NCI-H1092 (cell line): ENCODE measurements at places on chromosomes 16 and 17.

- no peak for DNase-seq
Observed at GRCh38 chr16:89584768-89585549, 9.4 kb downstream of the CPNE7 start.

DNA sequence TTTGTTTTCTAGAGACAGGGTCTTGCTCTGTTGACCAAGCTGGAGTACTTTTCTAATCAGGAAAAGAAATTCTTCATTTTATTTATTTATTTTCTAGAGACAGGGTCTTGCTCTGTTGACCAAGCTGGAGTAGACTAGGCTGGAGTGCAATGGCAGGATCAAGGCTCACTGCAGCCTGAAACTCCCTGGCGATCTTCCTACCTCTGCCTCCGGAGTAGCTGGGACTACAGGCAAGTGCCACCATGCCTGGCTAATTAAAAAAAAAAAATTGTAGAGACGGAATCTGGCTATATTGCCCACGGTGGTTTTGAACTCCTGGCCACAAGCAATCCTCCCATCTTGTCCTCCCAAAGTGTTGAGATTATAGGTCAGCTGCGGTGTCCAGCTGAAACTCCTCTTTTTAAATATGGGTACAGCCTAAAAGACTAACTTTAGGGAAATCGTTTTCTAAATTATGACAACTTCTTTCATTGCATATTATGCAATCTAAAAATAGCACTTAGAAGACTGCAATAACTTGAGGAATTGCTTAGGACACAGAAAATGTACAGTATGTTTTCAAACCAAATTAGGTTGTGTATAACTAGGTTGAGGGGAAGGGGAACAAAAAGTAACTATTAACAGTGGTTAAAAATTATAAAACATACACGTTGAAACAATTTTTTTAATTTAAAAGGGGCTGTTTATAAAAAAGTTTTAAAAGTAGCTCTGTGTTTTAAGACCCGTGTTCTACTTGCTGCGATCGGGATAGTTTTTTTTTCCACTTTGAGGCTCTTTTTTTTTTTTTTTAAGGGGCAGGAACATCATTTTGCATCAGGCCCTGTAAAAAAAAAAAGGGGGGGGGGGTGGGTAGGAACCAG is 4.7 kb downstream of the PRAC1 start:
- DNase-seq, result no peak

GRCh38 chr16:89200124-89200849 is at the start of gene SLC22A31:
Gene SLC22A31 (minus strand): TSS chr16:89200537. CDS start chr16:89200501, 36 bp downstream.
- DNase-seq, result no peak

- no peak for DNase-seq
Observed at GRCh38 chr16:64742455-64743223, 379.2 kb downstream of the CDH11 start.

- DNase-seq, result no peak
Observed at GRCh38 chr17:7884581-7885366, 3.8 kb upstream of the CHD3 start.

DNA sequence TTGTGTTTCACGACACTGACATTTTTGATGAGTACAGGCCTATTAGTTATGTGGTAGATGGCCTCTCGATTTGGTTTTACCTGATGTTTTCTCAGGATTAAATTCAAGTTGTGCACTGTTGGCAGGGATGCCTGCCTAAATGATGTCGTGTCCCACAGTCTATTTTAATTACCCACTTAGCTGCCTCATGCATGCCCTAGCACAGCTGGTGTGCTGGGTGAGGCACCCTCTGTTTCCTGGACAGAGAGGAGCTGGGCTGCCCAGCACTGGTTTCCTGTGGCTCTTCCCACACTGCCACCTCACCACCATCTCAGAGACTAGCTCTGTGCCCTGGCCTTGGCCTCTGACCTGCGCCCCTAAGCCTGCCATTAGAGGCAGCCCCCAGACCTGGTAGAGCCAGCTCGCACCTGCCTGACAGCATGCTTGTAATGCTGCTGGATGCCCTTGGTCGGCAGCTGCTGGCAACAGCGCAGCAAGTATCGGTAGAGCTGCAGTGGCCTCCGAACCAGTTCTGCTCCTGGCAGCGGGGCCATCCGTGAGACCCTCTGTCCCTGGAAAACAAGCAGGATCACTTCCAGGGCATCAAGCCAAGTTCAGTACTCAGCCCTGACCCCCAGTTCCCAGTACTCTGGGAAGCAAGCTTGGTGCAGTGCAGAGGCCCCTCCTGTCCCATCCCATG is 10.9 kb downstream of the LYRM9 start:
- DNase-seq, result no peak

GRCh38 chr16:83768986-83769385 is 38.8 kb upstream of the HSBP1 start:
- DNase-seq, result no peak

DNA sequence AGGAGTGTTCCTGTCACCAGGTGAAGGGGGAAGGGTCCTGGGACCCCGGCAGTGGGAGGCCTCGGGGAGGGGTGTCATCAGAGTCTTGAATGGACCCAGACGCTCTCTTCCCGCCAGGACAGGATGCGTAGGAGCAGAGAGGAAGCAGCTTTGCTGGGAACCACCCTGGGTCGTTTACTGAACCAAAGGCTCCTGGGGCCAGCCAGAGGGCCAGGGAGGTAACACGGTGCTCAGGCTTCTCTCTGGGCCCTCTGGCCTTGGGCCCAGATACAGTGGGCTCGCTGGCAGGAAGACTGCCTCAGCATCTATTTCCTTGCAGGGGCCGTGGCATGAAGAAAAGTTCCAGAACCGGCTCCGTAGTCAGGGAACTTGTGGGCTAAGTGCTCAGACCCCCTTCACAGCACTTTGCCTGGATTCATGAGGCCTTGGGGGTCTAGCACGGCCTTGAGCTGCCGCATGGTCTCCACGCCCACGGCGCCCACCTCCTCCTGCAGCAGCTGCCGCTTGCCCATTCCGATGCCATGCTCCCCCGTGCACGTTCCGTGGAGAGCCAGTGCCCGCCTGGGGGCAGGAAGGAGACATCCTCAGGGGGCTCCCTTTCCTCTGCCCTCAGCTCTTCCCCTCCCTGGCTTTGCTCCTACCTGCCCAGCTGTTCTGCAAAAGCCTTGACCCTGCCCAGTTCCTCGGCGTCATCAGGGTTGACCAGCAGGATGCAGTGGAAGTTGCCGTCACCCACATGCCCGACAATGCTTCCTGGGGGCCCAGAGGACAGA is 4.4 kb downstream of the LDHD start:
- DNase-seq, result no peak

DNA sequence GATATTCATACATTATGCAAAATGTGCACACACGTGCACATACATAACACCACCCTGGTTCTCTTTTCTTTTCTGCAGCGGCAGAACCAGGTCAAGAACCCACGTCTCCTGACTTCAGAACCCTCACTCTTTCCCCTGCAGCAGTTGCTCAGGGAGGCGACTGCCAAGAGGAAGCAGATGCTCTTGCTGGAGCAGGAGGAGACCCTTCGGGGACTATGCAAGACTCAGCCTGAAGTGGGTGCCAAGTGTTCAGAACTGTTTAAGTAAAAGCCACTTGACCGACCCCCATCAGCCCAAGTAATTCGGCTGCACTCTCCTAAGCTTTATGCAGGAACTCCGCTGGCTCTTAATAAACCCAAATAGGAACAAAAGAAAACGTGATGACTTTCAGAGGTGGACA is 193.8 kb downstream of the SLC39A11 start:
- DNase-seq, result no peak

DNA sequence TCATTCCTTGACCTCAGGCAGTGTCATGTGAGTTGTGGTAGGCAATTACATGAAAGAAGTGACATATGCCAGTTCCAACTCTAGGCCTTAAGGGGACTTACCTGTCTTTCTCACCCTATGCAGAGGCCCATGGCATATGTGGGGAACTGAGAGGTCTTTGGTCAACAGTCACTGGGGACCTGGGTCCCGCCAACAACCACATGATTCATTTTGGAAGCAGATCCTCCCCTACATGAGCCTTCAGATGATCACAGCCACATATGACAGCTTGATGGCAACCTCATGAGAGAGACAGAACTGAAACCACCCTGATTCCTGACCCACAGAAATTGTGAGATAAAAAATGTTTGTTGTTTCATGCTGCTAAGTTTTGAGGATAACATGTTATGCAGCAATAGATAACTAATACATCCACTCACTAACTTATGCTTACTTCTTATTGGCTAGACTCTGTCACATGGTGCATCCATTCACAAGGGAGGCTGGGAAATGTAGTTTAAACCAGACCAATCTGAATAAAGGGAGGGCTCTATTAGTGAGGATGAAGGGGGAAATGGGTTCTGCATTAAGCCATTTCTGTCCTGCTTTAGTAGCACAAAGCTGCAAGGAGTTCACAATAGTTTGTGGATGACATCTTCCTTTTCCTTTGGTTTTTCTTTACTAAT is 298.2 kb downstream of the HAPSTR1 start:
- DNase-seq, result no peak

GRCh38 chr16:79997257-79997656 is 396.7 kb upstream of the MAF start:
- DNase-seq, result no peak

DNA sequence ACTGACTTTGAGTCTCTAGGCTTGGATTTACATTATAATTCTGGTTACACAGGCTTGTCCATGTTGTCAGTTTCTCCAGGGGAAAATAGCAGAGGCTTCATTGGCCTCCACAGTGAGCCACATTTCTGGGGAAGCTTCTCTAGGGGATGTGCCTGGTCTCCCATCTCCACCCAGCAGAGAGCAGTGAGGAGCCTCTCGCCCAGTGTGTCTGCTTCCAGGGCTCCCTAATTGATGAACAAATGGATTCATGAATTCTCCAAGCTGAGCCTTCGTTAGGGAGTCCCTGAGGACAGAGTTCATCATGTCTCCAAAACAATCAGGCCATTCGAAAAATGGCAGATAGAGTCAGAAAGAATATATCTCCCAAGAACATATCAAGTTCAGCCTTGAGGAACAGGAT is 162.4 kb upstream of the TOX3 start:
- no peak for DNase-seq

DNA sequence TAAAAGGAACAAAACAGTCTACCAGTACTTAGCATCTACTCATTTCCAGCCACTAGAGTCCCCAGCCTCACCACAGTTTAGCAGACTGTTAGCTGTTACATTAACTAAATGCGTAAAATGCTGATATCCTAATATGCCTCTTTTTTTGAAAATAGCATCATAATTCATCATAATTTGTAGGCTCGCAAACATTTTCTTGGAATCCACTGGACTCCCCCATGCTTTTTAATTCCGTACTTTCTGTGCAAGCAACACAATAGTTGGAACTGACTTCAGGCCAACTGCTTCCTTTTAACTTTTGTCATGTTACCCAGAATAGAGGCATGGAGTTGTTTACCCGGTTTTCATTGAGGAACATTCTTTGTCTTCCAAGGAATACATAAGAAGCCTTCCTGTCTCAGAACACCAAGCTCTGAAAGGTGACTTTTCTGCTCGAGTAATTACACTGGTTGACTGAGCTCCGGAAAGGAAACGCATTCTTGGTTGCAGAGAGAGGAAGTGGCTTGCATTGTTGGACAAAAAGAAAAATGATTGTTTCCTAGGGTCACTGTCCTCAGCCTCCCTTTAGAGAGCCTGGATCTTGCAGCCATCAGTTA is 30.9 kb upstream of the SEC14L1 start:
- no peak for DNase-seq

DNA sequence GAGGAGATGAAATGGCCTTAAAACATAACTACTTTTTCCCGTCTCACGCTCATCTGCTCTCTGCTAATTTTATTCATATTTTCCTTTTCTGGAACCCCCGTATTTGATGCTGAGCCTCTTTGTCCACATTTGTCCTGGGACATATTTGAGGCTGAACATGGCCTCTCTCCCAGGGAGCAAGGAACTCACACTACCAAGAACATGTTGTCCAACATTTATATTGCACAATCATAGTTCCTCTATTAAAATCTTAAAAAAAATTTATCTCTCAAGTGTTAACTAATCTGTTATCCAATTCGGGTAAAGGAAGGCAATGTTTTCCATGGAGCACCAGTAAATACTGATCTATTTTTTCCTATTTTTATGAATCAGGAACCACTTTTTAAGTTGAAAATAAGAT is 60.2 kb downstream of the CMC2 start:
- DNase-seq, result no peak

GRCh38 chr16:54174201-54174600 is 112.4 kb downstream of the IRX3 start:
- peak; percentile 22 for DNase-seq
